ENCODE measurements at places on chromosomes 3 and 15.

GRCh38 chr15:68407141-68407885 is 24.6 kb downstream of the ITGA11 start:
- no peak for DNase-seq

- peak; percentile 3 for DNase-seq
These were observed 177.9 kb downstream of the CDIN1 start for GRCh38 chr15:36757189-36757814.

GRCh38 chr3:27985369-27986035 is 255.9 kb upstream of the CMC1 start:
- DNase-seq, result no peak

GRCh38 chr3:59654123-59654479 is 604.3 kb upstream of the CFAP20DC start:
- no peak for DNase-seq

GRCh38 chr3:111326144-111326995 is 215.6 kb upstream of the CD96 start:
- DNase-seq, result no peak

- DNase-seq, result peak; percentile 70
These were observed 93.9 kb upstream of the RASGRF1 start for GRCh38 chr15:79184465-79184892.

DNA sequence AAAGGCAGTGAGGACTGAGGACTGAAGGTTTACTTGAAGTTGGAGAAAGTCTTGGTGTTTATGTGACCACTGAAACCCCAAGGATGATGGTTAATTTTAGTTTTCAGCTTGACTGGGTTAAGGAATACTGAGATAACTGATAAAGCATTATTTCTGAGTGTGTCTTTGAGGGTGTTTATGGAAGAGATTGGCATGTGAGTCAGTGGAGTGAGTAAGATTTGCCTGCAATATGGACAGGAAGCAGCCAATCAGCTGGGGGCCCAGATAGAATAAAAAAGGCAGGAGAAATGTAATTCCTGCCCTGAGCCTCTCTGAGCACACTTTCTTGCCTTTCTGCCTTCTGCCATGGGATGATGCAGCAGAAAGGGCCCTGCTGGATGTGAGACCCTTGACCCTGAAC is 92.4 kb downstream of the KBTBD8 start:
- DNase-seq, result no peak

GRCh38 chr15:36579792-36580431 is 486 bp downstream of the CDIN1 start:
- DNase-seq, result no peak

DNA sequence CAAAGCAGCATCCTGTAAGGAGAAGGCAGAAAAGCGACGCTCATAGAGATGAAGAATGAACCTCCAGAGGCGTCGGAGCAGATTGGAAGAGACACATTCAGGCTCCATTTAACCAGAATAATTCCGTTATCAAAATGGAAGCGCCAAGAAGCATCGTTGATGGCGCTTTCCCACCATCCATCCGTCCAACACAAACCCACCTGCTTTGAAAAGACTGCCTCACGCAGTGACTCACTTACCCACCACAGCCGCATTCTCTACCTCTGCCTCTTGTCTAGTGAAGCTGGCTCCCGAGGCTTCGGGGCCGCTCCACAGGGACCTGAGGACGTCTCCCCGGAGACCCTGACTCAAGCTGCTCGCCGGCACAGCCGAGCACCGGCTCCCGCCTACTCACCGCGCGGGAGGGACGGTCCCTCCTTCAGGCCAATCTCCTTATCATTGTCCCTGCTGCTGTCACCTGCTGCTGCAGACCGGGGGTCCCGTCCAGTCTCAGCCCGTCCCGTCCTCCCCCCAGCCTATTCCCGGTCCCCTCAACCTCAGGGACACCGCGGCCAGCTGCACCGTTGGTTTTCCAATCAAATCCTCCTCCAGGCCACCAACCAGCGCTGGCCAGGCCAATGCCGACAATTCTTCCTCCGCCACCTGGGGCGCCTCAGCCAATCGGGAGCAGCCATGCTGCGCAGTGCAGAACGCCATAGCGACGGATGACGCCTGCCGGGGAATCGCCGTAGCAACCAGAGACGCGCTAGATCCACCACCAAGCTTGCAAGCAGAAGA is at the start of gene NEK10:
NEK10 (minus strand) TSS at position 553 of the 777 bp plus-strand sequence. CDS start 16,501 bp downstream, outside the sequence.
- peak; percentile 92 for DNase-seq

DNA sequence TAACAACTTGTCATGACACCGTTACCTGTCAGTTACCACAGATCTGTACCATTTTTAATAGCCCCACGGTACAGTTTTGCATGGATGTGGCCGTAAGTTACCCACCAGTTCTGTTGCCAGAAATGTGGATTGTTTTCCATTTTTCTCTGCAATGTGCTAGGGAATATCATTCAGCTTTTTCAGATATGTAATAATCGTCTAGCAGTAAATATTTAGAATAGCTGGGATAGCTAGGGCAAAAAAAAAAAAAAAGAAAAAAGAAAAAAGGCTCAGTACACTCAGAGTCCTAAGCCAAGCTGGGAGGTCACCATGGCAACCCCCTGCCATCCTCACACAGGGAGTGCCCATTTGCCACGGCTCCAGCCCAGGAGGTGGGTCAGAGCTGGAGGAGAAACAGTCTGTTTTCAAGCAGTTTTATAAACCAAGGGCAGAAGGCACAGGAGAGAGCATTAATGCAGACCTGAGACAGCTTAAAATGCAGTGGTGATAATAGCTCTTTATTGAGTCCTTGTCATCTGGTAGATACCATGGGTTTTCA is 25.2 kb downstream of the PAQR5 start:
- no peak for DNase-seq

GRCh38 chr15:31309893-31310606 is 16.6 kb upstream of the KLF13 start:
- no peak for DNase-seq

DNA sequence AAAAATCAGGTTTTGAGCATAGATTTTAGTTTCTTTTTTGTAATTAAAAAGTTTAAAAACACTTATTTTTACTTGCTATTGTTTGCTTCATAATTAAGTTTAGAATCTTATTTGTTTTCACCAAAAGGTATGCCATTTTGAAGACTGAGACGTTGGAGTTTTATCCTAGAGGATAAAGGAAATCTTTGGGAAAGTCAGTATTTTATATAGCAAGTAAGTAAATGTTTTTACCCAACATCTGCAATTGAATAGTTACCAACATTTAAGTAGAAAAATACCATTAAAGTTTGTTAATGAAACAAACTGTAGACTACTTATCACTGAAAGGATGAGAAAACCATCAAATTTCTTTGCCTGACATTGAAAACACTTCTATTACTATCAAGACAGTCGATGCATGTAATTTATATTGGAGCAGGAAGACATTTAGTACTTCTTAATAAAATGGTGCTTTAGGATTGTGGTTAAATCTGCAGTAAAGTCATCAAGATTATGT is 14.0 kb upstream of the CHD2 start:
- DNase-seq, result no peak

- DNase-seq, result no peak
These were observed 1.3 kb downstream of the NGLY1 start for GRCh38 chr3:25781758-25782594.

GRCh38 chr3:196803891-196804468 is 63.7 kb upstream of the SENP5 start:
- DNase-seq, result no peak

DNA sequence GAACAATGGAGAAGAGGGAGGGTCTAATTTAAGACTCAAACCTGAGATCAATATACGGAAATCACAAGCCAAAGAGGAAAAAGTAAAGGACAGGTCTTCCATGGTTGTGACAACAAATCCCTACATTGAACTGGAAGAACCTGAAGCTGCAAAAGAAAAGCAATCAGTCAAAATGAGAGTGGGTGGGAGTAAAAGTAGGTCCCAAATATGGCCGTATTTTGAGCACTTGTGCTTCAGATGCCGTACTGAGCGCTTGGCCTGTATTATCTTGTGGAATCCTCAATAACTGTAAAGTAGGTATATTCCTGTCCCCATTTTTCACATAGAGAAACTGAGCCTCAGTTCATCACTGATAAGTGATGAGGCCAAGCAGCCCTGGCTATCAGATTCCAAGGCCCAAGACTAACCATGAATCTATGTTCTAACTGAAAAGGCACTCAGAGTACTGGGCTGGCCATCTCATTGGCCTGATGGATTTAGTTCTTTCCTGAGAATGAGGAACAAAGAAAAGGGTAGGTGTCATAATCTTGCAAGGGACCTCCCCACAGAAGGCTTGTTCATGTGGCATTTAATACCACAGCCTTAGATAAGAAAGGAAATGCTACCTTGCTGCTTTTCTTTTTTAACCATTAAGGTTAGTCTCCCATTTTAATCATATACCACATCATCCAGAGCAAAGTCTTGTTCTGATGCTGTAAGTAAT is 52.5 kb downstream of the LRRN1 start:
- DNase-seq, result no peak

GRCh38 chr15:62439543-62440016 is 274.5 kb upstream of the C2CD4B start:
- DNase-seq, result no peak

GRCh38 chr3:85780806-85781205 is 822.0 kb downstream of the CADM2 start:
- DNase-seq, result no peak

GRCh38 chr3:72270072-72270681 is 485.2 kb upstream of the PROK2 start:
- peak; percentile 94 for DNase-seq

GRCh38 chr3:29026286-29026685 is 254.6 kb upstream of the RBMS3 start:
- no peak for DNase-seq

DNA sequence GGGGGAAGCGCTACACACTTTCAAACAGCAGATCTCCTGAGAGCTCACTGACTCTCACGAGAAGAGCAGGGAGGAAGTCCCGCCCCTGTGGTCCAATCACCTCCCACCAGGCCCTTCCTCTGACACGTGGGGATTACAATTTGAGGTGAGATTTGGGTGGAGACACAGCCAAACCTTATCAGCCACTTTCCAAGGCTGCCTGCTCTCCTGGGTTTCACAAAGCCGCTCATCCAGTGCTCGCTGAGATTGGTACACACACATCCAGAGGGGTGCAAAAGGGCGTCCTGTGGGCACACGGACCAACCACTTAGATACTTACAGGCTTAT is 23.1 kb downstream of the XXYLT1 start:
- no peak for DNase-seq

- DNase-seq, result peak; percentile 36
These were observed 51.8 kb upstream of the DGKG start for GRCh38 chr3:186413615-186414415.

DNA sequence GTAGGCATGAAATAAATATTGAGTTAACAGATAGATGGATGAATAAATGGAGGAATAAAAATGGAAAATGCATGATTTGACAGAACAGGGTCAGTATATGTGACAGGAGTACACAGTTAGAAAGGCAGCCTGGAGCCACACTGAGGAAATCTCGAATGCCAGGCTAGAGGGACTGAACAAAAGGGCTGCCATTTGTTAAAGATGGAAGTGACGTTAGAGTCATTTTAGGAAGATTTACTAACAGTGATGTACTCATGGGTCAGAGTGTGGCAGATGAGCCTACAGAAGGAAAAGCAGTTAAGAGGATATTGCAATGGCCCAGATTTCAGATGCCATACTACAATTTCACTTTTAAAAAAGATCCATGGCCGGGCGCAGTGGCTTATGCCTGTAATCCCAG is 7.4 kb upstream of the TMPRSS7 start:
- DNase-seq, result no peak

GRCh38 chr15:88649286-88649733 is 10.5 kb downstream of the ISG20 start:
- DNase-seq, result peak; percentile 64

- DNase-seq, result no peak
These were observed 2.7 kb downstream of the TM4SF18 start for GRCh38 chr3:149330609-149331331.

DNA sequence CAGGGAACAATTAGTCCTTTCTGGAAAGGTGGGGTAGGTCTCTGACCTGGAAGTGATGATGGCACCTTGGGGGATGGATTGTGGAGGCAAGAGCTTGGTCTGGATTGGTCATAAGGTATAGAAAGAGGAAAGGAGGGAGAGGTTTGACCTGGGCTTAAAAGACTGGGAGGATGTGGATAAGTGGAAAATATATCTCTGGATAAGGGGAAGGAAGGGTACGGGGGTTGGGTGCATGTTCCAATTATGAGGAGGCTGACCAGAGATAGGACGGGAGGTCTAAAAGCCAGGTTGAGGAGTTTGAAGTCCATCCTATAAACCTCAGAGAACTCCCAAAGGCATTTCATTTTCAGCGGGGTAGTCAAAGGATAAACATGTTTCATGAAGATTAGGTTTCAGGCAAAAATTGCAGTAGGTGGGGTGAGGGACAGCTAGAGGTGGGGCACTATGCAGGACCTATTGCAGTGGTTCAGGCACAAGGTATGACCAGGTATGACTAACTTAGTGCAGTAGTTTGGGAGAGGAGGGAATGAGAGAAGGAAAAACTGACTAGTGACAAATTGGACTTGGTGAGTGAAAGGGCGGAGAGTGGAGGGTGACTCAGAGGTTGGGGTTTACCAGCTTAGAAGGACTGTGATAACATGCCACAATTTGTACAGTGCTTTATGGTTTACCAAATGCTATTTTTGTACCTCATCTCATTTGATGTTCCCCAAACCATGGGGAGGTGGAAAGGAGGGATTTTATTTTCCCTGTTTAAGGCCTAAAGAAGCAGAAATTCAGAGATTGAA is 10.7 kb downstream of the PDE8A start:
- DNase-seq, result peak; percentile 84

- no peak for DNase-seq
These were observed 2.5 kb upstream of the AMT start for GRCh38 chr3:49424816-49425215.

DNA sequence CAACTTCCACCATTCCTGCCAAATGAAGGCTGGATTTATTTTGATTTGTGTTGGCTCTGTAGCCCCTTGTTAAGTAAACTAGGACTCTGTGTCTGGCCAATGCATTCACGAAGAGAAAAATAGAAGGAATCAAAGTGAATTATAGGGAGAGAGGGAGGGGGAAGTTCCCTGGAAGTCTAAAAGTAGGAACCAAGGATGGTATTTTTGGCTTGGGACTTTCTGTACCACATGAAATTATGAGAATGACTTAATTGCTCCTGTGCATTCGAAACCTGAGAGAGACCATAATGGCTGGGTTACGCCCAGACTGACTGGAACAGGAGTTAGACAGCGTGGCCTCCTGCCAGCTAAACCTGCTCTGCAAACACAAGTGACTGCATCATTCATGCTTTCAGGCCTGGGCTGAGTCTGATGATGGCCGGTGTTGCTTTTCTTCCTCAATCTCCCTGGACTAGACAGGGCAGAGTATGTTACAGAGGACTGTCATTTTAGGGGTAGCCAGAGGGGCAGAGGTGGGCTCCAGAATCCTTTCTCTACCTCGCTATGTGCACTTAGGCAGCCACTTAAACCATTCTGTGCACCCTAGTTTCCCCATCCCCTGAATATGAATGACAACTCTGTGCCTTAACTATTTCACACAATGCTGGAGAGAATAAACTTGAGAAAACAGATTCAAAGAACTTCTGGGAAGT is 58.9 kb downstream of the MYO1E start:
- peak; percentile 54 for DNase-seq

GRCh38 chr3:154795582-154795981 is 284.5 kb upstream of the MME start:
- DNase-seq, result peak; percentile 97

GRCh38 chr15:88835119-88835518 is 31.9 kb downstream of the ACAN start:
- peak; percentile 5 for DNase-seq

- peak; percentile 53 for DNase-seq
These were observed 11.5 kb downstream of the CRYGS start for GRCh38 chr3:186532598-186533072.

GRCh38 chr3:179663093-179663492 is 10.3 kb downstream of the USP13 start:
- no peak for DNase-seq

All from inflammatory macrophage treated with lipopolysaccharide for 4 hours (primary cell).